Nasal cavity respiratory epithelium epithelial cell of viscerocranial mucosa (primary cell): ENCODE measurements at places on chromosomes 16 and 17. TPM values are rescaled to one million over a fixed set of nuclear protein-coding genes. Genes with fewer than 3 reads are reported as not detected.

Gene ASGR1
- total RNA-seq = 0.07 TPM in 1 of 2 replicates, not detected in the other

Gene CEP112
- total RNA-seq = 2.1 and 5.5 TPM in 2 replicates

Gene ZNF785
- 4.1 and 8.2 TPM in 2 replicates for total RNA-seq

Gene CACNG4
- under 0.01 and 0.07 TPM in 2 replicates for total RNA-seq

Gene CTRB2
- not detected in 2 replicates for total RNA-seq

Gene SLC6A2
- 1.0 and 1.4 TPM in 2 replicates for total RNA-seq

Gene NOL11
- total RNA-seq = 40.7 and 46.0 TPM in 2 replicates

Gene RNF157
- under 0.01 TPM in 1 of 2 replicates, not detected in the other for total RNA-seq

Gene ADAD2
- not detected in 2 replicates for total RNA-seq

Gene KCNAB3
- under 0.01 and 0.21 TPM in 2 replicates for total RNA-seq

Gene OMG
- total RNA-seq = not detected in 2 replicates

Gene MRPL10
- 13.7 and 20.3 TPM in 2 replicates for total RNA-seq

Gene SNF8
- total RNA-seq = 74.8 and 78.1 TPM in 2 replicates

Gene C1QTNF8
- not detected in 2 replicates for total RNA-seq

Gene GAST
- 1.0 TPM in 1 of 2 replicates, not detected in the other for total RNA-seq
